ENCODE measurements at places on chromosomes 5 and 9.

- DNase-seq: no peak
Observed at GRCh38 chr5:132264546-132265335, 7.2 kb downstream of the PDLIM4 start.

GRCh38 chr5:39143151-39143860 is 69.1 kb upstream of the RICTOR start:
- no peak for DNase-seq

DNA sequence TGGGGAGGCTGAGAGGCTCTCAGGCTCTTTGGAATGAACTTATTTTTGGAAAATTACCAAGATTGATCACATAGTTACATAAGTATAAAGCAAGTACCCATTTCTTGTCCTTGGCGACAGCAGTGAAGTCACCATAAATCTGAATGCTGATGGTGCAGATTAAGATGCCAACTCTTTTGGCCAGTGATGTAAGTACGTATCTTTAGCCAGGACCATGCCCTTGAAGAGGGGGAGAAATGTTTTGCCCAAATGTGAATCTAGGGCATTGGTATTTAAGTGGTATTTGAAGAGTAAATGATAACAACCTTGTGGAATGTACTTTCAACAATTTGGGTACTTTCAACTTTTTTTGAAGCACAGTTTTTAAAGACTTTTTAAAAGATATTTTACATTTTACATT is 68.2 kb upstream of the RAD23B start:
- DNase-seq: no peak

DNA sequence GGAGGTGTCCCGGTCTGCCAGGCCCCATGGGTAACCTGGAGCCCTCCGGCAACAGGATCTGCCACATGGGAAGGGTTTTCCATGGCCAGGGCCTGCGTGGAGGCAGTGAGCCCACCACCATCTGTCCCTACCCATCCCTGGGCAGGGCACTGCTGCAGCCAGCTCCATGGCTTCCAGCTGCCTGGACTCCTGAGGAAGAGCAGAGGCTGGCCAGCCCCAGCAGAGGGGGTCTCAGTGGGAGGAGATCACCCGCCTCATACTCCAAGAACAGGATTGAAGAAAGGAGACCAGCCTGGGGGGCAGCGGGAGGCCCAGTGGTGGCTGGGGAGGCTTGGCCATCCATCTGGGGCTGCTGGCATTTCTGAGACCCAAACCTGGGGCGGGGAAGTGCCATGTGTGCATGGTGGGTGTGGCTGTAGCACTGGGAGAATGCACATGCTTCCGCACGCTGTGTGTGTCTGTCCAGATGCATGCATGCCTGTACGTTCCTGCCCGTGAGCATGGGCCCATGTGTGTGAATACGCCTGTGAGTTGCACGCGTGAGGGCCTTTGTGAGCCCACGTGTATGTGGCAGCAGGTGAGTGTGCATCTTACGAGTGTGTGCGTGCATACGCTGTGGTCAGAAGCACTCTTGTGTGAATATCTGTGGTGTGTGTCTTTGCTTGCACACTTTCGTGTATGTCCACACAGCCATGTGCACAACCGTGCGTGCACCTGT is 78.5 kb downstream of the LMX1B start:
- no peak for DNase-seq

- no peak for DNase-seq
Observed at GRCh38 chr5:16144416-16144815, 35.2 kb downstream of the MARCHF11 start.

- peak; percentile 42 for DNase-seq
Observed at GRCh38 chr5:173618927-173619519, 2.6 kb upstream of the BOD1 start.

GRCh38 chr5:63554191-63554590 is 408.1 kb downstream of the HTR1A start:
- no peak for DNase-seq

DNA sequence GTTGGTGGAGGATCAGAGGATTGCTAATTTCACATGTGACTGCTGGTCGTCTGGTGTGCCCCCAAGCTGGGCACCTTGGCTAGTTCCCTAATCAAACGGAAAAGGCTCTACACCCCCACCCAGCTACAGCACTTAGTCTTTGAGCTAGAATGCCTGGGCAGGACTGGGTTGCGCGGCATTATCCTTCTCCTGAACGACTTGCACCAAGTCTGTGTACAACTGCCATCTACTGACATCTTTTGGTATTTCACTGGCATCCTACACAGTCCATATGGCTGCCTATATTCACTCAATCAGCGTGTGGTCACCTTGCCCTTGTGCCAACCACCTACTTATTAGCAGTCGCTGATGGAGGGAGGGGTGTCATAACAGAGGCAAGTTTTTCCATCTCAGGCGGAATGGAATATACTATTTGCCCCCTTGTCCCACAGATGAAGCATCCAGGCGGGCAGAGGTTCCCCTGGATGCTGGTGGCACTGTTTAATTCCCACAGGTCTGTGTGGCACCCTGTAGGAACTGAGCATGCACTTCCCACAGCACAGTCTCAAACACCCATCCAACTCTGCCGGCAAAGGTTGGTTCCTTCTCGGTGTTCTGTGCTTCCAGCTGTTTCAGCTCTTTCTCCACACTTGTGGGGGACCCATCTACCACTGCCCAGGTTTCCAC is 150.1 kb downstream of the OSTF1 start:
- no peak for DNase-seq

DNA sequence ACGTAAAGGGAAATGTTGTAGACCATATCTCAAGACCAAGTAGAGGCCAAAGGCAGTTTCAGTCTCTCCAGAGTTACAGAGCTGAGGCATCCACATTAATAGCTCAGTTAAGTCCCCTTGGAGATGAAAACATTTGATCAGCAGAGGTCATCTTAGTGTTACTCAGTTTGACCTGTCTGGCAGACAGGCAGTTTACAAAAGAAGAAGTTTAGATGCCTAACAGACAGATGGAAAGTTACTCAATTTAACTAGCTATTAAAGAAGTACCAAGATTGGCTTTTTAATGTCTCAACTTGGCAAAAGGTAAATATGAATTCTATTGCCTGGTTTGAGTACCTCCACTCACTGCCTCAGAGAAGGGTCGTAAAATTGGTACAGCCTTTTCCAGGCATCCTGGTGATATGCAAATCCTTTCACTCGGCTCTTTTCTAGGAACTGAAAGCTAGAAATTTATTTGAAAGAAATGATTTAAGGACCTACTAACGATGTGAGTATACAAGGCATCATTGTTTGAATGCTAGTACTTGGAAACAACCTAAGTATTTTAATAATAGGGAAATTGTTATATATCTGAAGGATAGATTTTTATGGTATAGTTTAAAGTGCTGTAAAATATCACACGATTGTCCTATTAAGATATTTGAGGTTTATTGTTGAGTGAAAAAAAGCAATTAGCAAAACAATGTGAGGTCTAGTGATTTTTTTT is 14.8 kb downstream of the ACO1 start:
- DNase-seq: no peak

DNA sequence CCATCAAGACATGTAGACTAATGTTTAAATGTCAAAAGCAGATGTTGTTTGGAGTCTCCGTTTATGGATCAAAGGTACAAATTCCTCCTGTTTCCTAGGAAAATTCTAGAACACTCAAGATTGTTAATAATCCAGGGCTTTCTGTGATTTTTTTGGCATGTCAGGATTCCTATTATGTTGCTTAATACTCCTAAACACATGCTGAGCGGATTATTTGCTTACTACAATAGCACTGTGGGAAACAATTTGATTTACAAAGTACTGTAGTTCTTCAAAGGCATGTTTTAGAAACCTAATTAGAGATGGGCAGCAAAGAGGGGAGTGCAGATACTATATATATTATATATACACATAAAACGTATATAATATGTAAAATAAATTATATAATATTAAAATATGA is 19.0 kb upstream of the SCAMP1 start:
- no peak for DNase-seq

- DNase-seq: no peak
Observed at GRCh38 chr5:38527475-38527874, 29.0 kb downstream of the LIFR start.

- DNase-seq: no peak
Observed at GRCh38 chr5:7394889-7395431, 978 bp upstream of the ADCY2 start.

DNA sequence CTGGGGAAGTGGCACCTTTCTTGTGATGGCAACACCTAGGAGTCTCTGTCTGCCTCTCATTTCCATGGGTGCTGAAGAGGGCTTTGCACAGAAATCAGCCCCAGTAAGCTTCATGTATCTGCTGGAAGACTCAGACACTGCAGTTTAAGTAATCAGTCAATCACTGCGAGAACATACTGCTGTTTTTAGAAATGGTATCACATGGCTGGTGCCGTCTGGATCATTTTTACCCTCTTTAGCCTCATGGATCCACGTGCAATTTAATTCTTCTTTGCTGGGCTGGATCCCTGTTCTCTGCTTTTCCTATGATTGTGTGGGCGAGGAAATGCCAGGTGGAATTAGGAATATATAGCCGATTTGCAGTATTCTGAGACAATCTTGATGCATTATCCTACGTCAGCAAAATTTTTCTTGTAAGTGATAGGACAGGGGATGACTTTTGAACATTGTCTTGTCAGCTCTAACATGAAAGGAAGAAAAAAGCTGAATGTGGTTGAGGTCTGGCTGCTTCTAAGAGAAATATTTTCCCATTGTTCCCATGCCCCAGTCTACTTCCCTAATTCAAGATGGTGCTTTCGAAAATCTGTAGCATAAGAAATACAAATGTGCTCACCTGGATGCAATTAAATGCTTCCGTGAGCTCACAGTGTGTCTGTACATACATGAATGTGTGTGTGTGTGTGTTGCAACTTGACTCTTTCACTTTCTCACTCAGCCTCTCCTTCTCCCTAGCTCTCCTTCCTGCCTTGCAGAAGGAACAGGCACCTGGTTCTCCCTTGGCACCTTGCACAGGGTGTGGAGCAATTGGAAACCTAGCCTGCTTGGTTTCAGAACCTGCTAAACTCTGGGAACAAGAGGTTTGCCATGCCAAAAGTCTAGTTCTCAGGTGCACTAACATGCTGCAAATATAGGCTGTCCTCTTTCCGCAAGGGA is 281.6 kb downstream of the NTRK2 start:
- DNase-seq: no peak

- no peak for DNase-seq
Observed at GRCh38 chr5:143534761-143535154, 131.3 kb upstream of the NR3C1 start.

DNA sequence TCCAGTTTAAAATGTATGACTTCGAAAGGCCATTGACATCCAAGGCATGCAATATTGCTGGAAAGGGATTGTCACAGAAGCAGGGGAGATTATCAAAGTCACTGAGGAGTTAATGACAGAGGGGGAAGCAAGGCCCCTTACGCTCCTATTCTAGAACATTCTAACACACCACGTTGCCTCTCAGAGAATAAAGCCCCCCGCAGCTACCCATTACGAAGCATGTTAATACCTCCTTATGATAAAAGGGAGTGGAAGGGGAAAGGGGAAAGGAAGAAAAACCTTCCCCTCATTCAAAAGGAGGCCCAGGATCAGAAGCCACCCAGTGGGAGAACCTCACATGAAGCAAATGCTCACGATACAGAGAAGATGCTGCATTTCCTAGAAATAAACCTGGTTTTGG is 213.6 kb downstream of the DAB2IP start:
- DNase-seq: no peak

- DNase-seq: no peak
Observed at GRCh38 chr9:130117816-130118632, 54.2 kb upstream of the NCS1 start.

DNA sequence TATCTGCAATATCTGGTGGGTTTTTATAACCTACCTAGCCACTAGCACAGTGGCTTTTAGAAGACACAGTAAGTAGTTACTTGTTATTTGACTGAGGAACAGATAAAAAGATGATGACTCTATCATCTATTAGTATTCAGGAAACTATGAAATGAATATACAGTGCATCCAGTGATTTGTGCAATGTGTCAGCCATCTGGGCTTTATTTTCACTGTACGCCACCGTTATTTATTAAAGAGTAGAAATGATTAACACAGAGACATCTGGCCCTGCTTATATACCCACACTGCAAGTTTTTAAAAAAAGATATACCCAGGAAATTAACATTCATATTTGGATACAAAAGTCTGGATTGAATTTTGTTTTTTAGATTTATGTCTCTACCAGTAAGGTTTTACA is 408.4 kb downstream of the PDE4D start:
- DNase-seq: no peak

DNA sequence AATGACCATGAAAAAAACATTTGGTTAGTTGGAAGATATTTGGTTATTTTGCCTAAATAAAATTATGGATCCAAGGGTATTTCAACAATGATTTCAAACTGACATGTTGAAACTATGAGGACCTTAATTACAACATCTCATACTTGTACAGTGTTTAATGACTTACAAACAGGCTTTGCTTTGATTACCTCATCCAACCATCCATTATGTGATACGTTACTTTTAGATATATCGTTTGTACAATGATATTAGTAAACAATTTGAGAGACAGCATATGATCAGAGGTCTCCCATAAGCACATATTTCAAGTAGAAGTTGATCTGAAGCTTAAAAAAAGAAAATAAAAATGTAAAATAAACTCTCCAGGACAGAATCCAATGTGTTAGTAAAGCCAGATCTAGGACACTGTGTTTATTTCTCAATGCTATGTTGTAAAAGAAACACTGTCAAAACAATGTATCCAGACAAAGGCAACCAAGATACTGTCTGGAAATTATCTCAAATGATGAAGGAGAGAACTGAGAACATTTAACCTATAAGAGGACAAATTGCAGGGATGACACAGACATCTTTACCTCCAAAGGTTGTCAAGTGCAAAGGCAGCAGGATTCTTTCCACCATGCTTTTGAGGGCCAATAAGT is 116.0 kb upstream of the TARS1 start:
- DNase-seq: no peak

- DNase-seq: no peak
Observed at GRCh38 chr5:59897075-59897474, 3.5 kb upstream of the PDE4D start.

DNA sequence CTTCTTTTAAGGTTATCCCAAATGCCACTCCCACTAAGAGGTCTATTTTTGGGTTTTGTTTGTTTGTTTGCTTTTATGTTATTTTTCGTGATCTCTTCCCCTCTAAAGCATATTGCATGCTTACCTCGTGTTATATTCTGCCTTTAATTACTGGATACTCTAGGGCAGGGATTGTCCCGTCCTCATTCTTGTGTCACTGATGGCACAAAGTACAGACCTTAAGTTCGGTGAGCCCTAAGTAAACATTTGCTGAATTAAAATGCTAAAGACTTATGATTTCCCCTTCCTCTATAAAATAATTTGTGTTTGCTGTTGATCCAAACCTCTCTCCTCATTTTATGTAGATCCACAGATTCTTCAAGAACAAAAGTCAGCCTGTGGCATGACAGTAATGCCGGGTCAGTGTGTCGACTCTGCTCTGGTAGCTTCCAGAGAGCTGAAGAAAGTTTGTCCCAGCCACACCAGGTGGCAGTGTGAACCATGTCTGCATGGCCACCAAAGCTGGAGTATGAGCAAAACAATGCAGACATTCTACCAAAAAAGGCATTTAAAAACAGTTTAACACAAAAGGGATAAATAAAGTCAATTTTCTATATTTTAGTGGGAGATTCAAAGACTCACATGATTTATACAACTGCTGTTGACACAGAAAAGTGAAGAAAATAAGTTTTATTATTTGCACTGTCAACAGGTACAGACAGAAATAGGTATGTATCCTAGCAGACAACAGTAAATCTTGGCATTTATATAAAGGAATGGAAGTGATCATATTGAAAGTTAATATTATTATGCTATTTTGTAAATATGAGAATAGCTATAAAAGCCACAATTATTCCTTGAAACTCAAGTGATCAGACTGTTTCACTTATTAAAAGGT is 17.9 kb upstream of the POC5 start:
- DNase-seq: no peak

GRCh38 chr9:27487927-27488326 is 36.2 kb upstream of the IFNK start:
- DNase-seq: no peak

GRCh38 chr5:112413611-112414010 is 5.5 kb downstream of the EPB41L4A start:
- no peak for DNase-seq
